ENCODE measurements at places on chromosomes 5 and 9.
A peak's percentile ranks its signal among the peaks of the same experiment; 100 is the strongest.

DNA sequence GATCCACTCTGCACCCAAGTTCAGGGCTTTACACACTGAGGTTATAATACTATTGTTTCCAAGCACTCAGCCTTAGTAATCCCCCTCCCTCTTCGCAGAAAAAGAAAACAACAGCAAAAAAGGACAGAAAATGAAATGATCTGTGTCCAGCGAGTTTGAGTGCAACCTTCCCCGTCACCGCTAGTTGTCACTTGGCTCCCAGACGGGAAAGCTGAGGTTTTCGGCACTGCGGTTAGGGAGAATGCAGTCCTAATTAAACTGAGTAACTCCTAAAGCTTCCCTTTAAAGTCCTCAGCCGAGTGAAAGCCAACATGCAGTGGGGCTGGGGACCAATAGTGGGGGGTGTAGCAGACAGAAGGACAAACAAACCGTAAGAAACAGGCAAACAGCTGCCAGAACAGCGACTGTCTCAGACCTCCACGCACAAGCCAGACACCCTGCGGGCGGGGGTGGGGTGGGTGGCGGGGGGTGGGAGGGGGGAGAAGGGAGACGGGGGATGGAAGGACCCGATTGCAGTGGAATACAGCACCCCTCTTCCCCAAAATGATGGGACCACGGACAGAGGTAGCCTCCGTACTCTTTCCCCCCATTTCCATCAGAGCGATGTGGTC is 680 bp downstream of the GLRA1 start:
- no peak for DNase-seq

- DNase-seq: peak; percentile 86
These were observed at the start of the genes ENTR1 and PMPCA for GRCh38 chr9:136410500-136411287. Gene ENTR1, minus strand, starts transcription at chr9:136410614. Its CDS starts 217 bp downstream, at chr9:136410397. Gene PMPCA, plus strand, starts transcription at chr9:136410658. Its CDS starts 11 bp downstream, at chr9:136410669.

- DNase-seq: no peak
These were observed 280.4 kb downstream of the ZSWIM6 start for GRCh38 chr5:61612431-61612830.

- no peak for DNase-seq
These were observed 90.3 kb upstream of the PHYKPL start for GRCh38 chr5:178322736-178323540.

- DNase-seq: no peak
These were observed 124.8 kb downstream of the RANBP17 start for GRCh38 chr5:170986598-170986997.

DNA sequence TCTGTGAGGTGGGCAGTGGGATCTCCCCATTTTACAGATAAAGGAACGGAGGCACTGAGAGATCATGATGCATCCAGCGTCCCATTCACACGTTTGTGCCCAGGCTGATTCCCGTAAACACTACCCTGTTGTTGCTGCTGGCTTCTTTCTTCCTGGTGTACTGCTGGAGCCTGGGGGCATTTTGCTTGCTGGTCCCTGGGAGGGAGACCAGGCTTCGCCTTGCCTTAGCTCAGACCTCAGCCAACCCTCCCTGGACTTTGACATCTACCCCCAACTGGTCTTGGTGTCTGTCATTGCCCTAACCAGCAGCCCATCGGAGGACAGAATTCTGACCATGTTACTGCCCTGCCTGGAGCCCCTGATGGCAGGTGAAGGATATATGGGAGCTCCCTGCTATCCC is 82.4 kb downstream of the ZNF618 start:
- no peak for DNase-seq

GRCh38 chr9:14723301-14723700 is 768 bp upstream of the CER1 start:
- no peak for DNase-seq

GRCh38 chr9:35510754-35511428 is 21.0 kb downstream of the RUSC2 start:
- no peak for DNase-seq

GRCh38 chr5:122480146-122480545 is 168.1 kb downstream of the SNCAIP start:
- DNase-seq: no peak

DNA sequence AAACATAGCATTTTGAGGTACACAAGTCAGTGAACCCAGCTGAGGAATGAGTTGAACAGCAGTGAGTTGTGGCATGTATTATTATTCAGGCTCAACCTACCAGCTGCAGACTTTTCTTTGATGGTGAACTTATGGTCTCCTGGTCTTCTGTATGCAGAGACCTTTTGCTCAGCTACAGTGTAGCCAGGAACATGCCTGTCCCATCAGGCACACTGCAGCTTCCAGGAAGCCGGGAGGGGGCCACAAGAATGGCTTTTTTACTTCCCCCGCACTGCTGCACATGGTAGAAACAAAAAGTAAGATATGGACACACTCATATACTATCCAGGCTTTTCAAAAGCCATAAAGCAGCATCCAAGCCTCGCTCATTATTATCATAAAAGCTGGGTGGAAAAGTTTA is 65.3 kb upstream of the PLPP1 start:
- DNase-seq: no peak

DNA sequence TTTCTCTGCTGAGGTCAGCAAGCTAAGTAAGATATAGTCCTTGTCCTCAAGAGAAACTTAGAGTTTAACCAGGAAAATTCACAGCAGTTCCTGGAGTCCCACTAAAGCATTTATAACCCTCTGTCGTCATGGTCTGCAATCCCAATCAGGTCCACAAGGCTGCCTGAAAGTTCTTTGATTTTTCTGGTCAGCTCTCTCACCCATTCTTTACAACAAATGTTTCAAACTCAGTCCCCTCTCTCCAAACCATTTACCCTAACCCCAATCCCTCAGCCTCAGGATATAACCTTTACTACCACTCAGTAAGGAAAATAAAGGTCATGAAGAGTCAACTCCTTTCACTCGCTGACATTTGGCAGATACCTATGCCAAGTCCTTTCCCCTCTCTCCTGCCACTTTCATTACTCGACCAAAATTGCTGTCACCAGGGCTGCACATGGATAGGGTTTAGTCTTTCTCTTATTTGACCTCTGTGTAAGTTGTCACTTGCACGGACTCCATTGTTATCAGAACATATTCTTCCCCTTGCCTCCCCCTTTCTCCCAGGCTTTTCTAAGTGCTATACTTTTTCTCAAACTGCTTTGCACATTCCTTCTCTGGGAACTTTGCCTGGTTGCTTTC is 936.6 kb downstream of the NR2F1-AS1 start:
- DNase-seq: no peak

- no peak for DNase-seq
These were observed 50.1 kb upstream of the ZNF608 start for GRCh38 chr5:124796495-124796894.

DNA sequence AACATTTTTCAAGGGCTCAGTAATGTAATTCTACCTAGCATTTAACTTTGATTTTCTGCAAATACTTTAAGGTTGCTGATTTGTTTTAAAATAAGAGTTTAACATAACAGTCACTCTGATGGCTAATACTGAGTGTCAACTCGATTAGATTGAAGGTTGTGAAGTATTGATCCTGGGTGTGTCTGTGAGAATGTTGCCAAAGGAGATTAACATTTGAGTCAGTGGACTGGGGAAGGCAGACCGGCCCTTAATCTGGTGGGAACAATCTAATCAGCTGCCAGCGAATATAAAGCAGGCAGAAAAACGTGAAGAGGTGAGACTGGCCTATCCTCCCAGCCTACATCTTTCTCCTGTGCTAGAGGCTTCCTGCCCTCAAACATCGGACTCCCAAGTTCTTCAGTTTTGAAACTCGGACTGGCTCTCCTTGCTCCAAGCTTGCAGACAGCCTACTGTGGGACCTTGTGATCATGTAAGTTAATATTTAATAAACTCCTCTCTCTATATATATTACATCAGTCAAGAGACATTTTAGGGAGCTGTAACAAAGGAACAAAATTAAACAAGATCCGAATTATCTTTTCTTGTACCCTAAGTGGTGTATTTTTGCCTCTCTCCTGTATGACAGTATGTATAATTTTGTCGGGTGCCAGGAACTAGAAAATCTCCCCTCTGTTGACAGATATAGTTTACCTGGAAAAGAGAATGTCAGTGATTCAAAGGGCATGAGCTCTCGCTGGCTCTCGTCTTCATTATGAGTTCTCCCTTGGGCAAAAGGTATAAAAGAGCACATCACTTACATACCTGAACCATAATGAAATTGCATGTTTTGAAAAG is 576.1 kb downstream of the LRRC70 start:
- DNase-seq: no peak

DNA sequence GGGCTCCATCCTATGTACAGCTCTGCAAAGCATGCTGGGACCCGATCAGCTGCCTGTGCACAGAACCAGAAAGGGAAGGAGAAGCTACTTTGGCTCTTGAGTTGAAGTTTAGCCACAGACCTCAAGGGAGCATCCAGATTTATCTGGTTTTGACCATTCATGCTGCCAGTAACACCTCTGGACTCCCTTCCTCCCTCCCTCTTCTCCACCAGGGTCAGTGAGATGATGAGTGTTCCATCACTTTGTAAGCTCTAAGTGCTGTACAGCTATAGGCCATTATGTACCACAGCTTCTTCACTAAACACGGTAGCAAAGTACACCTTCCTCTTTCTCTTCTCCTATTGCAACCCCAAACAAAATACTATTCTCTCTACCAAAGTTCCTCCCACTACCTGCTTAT is 77.9 kb downstream of the GLIS3 start:
- no peak for DNase-seq

GRCh38 chr5:149645236-149645635 is 63.9 kb downstream of the ARHGEF37 start:
- no peak for DNase-seq

GRCh38 chr5:179886190-179886911 is 21.3 kb downstream of the TBC1D9B start:
- no peak for DNase-seq

DNA sequence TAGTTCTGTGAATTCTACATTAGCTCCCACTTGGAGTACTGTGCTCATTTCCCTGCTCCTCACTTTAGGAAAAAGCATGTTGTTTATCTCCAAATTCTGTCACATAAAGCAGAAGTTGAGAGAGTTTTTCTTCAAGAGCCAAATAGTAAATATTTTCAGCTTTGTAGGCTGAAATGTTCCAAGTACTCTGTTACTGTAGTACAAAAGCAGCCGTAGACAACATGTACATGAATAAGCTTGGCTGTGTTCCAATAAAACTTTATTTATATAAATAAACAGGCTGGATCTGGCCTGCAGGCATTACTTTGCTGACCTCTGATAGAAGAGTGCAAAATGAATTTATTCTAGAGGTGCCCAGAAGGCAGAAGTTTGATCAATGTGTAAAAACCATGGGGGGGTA is 73.0 kb upstream of the AGXT2 start:
- no peak for DNase-seq

DNA sequence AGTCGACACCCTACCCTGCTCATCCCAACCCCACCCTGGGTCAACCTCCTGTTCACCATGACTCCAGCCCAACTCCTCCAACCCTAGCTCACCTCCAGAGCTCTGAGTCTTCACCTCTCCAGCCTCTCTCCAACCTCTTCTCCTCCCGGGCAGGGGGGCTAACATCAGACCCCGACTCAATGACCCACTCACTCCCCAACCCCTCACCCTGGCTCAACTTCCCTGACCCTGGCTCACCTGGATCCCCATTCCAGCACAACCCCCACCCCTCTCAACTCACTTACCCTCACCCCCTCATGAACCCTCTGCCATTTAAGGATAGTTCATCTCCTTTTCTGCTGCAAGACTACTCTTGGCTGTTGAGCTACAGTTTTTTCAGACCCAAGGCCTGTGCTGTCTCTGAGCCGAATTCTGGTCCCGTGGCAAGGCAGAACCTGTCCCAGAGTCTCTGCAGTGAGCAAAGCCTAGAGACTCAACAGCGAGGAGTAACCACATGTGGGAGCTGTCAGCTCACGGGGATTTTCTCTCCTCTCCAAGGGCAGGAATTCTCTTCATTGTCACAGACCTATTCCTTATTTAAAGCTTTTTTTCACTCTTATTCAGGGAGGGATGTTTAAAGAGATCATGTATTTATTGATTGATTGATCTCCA is 29.8 kb downstream of the ANKRD33B start:
- DNase-seq: no peak

GRCh38 chr5:14447958-14448911 is 133.4 kb upstream of the OTULINL start:
- no peak for DNase-seq

All from stimulated activated CD4-positive, alpha-beta T cell treated with anti-CD3 and anti-CD28 coated beads, Interleukin-15, amount 100 ng/mL, for 1 hour (primary cell).